Dermis blood vessel endothelial cell (primary cell): ENCODE measurements at places on chromosomes 5 and 9. TPM values are rescaled to one million over a fixed set of nuclear protein-coding genes. Genes with fewer than 3 reads are reported as not detected.

DNA sequence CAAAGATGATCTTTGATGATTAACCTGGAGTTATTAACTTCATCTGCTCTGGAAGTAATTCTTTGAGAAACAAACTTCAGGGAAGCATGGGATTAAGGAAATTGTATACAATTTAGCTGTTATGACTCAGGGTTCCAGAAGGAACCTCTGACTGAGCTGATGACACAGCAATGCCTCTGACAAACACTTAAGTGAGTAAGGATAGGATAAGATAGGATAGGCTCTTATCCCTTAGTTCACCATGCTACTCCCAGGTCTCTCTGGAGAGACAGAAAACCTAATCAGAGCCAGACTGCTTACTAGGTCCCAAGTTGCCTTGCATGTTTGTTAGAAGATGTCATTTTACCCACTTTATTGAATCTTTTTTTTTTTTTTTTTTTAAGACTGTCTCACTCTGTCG, 12.6 kb upstream of the TMEM38B start:
- DNase-seq: peak; percentile 10

Gene MYOT
- not detected in 2 replicates for total RNA-seq

- DNase-seq: no peak
These were observed 634.4 kb upstream of the C9orf72 start for GRCh38 chr9:28207657-28208056.

Gene WNT8A
- total RNA-seq: not detected in 2 replicates

DNA sequence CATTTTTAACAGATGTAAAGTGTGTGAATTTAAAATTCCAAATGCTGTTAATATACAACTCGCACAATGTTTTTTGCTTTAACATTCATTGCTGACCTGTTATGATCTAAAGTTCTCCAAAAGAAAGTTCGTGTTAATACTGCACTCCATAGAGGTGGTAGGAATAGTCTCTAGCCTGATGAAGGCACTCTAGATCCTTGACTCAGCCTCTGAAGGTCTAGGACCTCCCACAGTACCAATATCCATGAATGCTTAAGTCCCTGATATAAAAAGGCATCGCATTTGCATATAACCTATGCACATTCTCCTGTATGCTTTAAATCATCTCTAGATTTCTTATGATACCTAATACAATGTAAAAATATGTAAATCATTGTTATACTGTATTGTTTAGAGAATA, 213.6 kb downstream of the EFNA5 start:
- DNase-seq: no peak

Gene HK3
- total RNA-seq: not detected in 2 replicates

GRCh38 chr5:29143266-29143665, 2050.2 kb upstream of the CDH6 start:
- no peak for DNase-seq

Gene BAAT
- total RNA-seq: not detected in 2 replicates

GRCh38 chr5:134515801-134516200, 9.7 kb upstream of the JADE2 start:
- DNase-seq: no peak

DNA sequence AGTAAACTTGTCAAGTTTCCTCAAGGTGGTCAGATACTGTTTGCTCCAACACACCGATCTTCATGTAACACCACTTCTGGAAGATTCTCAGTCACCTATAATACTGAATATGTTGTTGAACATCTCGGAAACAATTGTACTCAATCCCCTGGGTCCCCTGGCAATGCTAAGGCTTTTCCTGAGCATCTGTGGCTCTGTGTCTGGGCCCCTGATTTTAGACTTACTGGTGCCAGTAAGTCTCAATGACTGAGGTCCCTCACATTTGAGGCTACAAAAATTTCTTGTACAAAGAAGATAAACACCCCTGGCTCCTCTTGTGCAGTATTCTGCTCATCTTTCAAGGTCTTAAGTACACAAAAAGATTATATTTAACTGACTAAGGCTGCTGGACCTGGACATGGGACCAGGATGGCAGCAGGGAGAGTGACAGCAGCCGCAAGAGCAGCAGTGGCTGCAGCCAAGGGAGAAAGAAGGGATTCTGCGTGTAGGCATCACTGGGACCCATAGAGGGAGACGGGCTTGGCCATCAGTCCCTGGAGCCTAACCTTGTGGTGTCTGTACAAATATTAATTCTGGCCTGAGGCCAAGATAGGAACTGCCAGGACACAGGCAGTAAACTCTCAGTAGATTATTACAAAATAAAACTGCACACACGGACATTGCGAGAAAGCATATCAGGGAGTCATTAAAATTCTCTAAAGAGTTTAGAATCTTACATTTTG, 49.0 kb upstream of the TNPO1 start:
- DNase-seq: peak; percentile 29
